ENCODE measurements at places on chromosomes 5 and 9.

DNA sequence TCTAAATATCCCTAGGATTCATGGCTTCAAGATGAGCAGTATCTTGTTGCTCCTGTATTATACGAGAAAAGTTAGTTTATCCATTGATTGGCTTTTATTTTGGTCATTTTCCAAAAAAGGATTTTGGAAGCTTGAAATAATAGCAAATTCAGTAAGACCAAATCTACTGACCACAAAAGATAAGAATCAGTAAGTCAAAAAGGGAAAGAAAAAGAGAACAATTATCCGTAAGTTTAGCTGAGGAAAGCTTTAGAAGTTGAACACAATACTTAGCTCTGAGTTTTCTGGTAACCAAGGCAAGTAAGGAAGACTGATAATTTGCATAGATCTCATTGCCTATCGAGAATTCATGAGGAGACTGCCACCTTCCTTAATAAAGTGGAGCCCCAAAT, 9.1 kb downstream of the TGFBR1 start:
- no peak for DNase-seq

GRCh38 chr9:121122246-121123032, 47.7 kb downstream of the CNTRL start:
- no peak for DNase-seq

- no peak for DNase-seq
Observed at GRCh38 chr9:36834736-36835135, 199.3 kb downstream of the PAX5 start.

- DNase-seq, result no peak
Observed at GRCh38 chr9:128102196-128102595, 25.3 kb downstream of the PTGES2 start.

DNA sequence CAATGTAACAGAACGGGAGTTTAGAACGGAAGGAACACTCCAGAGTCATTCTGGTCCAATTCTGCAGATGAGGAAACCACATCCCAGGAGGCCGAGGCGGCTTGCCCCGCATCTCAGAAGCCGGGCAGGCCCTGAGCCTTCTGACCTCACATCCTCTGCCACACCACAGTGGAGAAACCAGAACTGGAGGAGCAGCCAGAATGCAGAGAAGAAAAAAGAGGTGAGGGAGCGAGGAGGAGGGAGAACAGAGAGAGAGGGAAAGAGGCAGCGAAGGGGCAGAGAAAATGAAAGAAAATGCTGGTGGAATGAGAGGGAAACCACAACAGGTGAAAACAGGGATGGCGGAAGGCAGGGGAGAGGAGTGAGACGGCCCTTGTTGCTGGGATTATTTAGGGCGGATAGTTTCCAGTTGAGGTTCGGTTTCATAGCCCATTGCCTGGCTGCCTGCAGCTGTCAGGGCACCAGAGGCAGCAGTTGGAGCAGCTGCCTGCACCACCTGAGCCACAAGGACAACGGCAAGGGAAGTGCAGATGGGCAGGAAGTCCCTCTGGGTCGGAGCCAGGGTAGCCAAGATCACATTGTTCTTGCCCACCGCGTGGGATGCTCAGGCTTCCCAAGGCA, at the start of gene HMHB1:
Gene HMHB1 (plus strand): TSS at position 77 of the 621 bp plus-strand sequence.
- no peak for DNase-seq

DNA sequence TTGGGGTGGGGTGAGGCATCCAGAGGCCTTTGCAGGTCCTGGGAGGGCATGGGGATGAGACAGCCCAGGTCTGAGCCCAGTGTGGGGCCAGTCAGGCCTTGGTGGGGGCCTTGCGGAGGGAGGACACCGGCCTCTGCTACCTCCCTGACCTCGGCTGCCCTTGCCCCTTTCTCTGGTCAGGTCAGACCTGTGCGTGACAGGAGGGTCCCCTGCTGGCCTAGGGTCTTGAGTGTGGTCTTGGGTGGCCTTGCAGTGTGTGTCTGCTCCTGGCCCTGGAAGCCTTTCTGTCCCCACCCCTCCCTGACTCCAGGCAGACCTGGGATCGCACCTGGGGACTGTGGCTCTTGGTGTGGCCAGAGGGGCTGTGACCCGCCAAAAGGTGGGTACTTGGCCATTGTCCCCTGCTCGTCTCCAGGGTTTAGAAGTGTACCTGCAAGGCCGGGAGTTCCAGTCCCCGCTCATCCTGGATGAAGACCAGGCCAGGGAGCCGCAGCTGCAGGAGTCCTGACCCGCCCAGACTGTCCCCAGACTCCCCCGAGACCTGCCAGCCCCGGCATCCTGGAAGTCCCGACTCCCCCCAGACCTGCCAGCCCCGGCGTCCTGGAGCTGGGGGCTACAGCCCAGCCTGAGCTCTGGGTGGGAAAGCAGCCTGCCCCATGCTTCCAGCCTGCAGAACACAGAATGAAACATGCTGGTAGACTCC, 4.4 kb upstream of the MAN1B1 start:
- DNase-seq, result no peak

DNA sequence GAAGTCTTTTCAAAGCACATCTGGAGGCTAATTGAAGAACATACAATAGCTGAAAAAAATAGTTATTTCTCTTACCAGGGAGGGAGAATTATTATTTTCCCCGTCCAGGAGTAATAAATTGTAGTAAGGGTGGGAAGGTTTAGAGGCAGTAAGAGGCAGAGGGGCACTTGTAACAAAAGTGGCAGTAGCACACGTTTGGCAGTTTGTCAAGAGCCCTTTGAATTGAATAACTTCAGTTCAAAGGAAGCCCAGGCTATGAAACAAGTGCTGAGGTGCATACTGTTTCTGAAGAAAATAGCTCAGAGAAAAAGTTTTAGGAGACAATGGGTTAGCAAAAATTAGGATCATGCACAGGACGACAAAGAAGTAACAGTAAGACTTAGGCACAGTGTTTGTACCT, 451.3 kb downstream of the LRRC70 start:
- no peak for DNase-seq

DNA sequence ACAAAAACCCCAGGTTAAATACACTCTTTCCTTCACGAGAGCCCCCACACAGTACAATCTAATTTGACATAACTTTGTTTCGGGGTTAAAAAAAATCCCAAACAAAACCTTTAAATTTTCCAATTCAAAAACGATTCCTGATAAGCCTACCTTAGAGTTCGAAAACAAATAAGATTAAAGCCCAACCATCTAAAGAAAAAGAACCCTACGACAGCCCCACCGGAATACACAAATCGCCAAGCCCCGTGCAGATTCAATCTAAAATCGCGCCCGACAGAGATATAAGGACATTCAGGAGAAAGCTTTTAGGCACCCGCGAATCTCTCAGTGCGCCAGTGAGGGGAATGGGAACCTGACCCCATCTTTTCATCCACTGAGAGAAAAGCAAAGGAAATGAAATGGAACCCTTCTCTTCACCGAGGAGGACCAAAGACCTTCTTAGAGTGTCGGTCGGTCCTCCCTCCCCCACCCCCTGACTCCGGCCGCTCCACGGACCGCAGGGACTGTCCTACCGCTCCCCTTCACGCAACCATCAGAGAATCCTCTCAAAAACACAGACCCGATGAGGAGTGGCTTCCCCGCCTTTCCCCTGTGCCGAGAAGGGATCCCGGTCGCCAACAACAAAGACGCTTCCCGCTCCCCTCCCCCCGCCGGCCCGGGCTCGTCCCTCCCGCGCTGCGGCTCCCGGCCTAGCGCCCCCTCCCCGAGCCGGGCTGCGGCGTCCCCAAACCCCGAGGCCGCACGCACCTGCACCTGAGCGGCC, 925 bp downstream of the ABHD17B start:
- peak; percentile 45 for DNase-seq

- DNase-seq, result no peak
Observed at GRCh38 chr9:137148661-137149060, 9.7 kb downstream of the GRIN1 start.

GRCh38 chr5:35922468-35922867, 16.0 kb downstream of the CAPSL start:
- DNase-seq, result no peak

- no peak for DNase-seq
Observed at GRCh38 chr5:101608322-101608721, 687.8 kb downstream of the SLCO4C1 start.

- no peak for DNase-seq
Observed at GRCh38 chr9:111190347-111190746, 139.7 kb downstream of the OR2K2 start.

- DNase-seq, result no peak
Observed at GRCh38 chr5:1119312-1119831, 7.5 kb upstream of the SLC12A7 start.

GRCh38 chr9:76245518-76245917, 148.7 kb downstream of the RFK start:
- DNase-seq, result no peak

- DNase-seq, result no peak
Observed at GRCh38 chr5:112694853-112695709, 42.6 kb upstream of the APC start.

- DNase-seq, result peak; percentile 41
Observed at GRCh38 chr5:36696059-36696673, 89.8 kb downstream of the SLC1A3 start.

DNA sequence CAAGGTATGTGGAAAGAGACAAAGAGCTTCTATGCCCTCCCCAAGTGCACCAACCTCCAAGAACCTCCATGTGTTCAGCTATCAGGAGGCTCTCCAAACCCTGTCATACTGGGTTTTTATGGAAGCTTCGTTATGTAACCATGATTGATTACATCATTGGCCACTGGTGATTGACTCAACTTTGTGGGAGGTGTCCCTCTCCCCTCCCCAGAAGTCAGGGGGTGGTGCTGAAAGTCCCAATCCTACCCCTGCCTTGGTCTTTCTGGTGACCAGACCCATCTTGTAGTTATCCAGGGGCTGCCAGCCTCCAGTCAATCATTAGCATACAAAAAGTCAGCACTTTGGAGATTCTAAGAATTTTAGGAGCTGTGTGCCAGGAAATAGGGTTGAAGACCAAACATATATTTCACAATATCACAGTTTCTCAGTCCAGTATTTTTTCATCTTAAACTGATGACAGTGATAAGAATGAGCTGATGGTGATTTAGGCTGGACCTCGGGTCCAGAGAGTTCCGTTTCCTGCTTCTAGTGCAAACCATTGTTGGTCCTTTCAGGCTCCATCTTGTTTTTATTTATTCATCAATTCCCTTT, 27.3 kb upstream of the FANCC start:
- DNase-seq, result no peak

DNA sequence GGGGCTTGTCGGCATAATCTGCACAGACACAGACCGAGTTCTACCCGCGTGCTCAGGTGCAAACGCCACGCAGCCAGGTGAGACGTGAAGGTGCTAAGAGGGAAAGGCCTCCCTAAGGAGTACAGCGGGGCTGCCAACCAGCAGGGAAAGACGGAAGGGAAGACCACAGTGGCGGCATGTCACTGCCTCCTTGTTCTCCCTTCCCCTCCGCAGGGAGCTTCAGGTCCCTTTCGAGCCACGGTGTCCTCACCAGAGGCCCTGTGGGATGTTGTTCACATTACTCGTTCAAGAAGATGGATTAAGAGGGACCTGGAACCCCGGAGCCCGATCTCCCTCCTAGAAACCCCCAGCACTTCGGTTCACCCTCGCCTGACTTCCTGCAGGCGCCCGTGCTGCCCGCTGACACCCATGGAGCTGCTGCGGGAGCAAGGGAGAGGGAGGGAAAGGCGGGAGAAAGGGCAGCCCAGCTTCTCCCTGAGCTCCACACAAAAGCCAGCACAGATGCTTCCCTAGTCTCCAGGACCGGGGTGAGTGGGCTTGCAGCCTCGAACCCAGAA, 686 bp downstream of the BRD9 start:
- DNase-seq, result peak; percentile 78

DNA sequence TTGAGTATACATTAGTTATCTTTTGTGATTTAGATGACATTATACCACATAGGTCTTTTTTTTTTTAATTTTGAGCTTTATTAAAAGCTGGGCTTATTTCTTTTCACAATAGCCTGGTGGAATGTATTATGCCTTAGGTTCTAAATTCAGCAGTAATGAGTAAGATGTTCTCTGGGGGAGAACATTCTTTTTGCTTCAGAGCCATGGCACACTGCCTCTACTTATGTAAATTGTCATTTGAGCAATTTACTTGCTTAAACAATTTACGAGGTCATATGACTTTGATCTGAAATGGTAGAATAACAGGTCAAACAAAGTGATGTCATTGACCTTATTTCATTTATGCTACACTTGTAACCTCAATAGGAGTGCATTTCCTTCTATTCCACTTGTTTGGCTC, 154.2 kb downstream of the FOCAD start:
- no peak for DNase-seq

DNA sequence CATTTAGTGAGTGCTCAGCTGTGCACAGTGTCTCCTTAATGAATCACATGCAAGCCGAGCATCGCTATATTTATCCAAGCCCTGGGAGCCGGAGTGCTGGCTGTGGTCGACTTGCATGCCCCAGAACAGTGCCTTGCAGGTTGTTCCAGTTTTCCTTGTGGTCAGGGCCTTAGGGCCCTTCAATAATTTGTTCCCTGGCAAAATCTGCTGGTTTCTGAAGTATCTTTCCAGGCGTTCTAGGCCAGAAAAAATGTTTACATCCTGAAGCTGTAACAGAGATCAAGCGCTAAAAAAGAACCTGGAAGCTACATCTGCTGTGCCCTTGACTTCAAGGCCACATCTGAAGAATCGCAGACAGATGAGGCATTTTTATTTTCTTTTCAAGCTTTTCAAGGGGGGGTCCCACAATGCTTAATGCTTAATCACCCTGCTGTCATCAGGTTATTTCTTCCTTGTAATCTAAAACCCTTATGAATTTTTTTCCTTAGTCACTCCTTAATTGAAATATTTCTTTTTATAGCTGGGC, 105.8 kb downstream of the DOCK2 start:
- DNase-seq, result peak; percentile 31

- peak; percentile 36 for DNase-seq
Observed at GRCh38 chr5:83306572-83307241, 164.8 kb upstream of the VCAN start.

- no peak for DNase-seq
Observed at GRCh38 chr5:4520559-4520958, 619.6 kb upstream of the ADAMTS16 start.

DNA sequence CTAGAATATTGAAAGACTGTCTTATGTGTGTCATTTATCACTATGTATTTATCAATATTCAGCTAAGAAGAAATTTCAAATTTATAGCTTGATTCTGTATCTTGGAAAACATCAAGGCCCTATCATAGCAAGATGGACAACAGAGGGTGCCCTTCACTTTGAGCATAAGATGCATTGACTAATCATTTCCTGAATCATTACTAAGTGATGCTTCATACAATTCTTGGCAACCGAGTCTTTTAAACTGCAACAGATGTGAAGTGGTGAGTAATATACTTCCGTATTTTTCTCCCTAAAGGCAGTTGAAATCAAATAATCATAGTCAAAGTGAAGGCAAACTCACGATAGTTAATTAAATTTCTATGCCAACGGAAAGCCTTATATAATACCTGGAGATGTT, 318.6 kb upstream of the RGMB start:
- DNase-seq, result peak; percentile 55

DNA sequence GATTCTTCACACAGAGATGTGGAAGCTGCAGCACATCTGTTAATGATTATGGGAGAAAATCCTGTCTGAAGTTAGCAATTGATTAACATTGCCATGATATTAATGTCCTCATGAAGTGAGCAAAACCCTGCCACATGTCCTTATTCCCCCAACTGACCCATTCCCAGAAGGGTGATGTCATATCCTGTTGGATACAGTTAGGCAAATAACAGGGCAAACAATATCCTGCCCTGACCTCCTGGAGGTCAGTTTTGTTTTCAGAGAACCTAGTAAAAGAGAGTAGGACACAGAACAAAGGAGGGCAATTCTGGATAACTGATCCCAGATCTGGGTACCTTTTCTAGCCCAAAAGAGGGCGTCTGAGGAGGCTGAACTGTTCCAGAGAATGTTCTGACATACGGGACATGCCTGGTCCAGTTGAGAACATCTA, 11.0 kb downstream of the ABLIM3 start:
- DNase-seq, result no peak
